ENCODE measurements at places on chromosomes 1 and 21.

DNA sequence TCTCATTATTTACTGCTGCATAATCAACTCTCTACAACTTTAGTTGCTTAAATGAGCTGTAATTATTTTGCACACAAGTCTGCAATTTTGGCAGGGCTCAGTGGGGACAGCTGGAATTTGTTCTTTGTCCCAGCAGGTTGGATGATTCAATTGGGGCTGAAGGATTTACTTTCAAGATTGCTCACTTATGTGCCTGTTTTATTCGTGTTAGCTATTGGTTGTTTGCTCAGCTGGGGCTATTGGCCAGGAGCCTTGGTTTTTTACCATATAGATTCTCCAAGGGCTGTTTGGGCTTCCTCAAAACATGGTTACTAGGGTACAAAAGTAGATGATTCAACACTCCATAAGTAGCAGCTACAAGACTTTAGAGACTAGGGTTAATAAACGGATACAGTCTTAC is 13.4 kb downstream of the OR10R2 start:
- DNase-seq = no peak

DNA sequence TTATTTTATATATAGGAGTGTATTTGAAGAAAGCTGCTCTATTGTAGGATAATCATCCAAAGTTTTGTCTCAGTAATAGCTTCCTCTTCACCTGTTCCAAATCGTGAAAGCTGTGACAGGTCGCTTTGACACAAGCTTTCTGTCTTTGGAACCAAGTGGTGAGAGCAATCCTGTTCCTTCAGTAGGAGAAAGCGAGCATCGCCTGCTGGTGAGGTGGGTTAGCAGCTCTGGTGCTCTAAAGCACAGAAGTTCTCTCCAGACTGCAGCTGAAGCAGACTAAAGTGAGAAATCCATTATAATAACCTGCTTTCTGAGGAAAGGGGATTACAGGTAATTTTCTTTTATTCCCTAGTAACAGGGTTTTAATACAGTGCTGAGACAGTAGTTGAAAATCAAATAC is 803.8 kb downstream of the ADGRL2 start:
- DNase-seq = no peak

- DNase-seq = no peak
Observed at GRCh38 chr21:37742115-37742514, 174.1 kb downstream of the KCNJ6 start.

DNA sequence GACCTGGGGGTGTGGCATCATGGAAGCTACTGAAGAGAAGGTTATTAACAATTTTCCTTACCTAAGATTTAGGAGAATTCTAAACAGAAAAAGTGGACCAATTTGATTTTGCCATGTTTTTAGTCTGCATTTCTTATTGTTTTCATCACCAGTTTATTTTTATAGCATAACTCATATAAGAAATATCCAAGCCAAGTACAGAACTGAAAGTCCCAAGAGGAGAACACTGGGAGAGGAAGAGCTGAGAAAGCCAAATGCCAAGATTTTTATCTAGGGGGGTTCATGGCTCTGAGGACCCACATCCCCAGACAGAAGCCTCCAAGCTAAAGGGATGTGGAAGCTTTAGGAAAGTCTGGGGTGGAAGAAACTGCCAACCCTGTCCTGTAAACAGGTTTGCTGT is 109.4 kb upstream of the DUSP10 start:
- DNase-seq = no peak

DNA sequence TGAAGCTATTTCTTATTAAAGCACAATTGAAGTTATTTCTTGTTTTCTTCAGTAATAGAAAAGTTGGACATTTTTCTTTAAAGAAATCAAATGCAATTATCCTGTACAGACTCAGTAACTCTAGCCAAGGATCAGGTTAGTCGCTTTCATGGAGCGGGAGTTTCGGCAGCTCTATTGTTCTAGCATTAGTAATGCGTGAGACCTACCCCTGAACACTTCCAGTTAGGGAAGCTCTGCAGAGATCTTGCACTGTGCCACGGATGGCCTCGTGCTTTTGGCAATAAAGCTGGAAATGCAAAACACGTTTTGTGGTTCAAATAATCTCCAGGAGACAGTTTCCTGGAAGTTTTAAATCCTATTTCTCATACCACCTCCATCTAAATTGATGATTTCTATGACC is 488.4 kb downstream of the SETD4 start:
- no peak for DNase-seq

GRCh38 chr1:164602480-164603093 is 43.6 kb downstream of the PBX1 start:
- peak; percentile 35 for DNase-seq

- no peak for DNase-seq
Observed at GRCh38 chr1:211326528-211327345, at the start of gene TRAF5. Gene TRAF5, plus strand, starts transcription at chr1:211326833. Its CDS starts 26,407 bp downstream, at chr1:211353240.

DNA sequence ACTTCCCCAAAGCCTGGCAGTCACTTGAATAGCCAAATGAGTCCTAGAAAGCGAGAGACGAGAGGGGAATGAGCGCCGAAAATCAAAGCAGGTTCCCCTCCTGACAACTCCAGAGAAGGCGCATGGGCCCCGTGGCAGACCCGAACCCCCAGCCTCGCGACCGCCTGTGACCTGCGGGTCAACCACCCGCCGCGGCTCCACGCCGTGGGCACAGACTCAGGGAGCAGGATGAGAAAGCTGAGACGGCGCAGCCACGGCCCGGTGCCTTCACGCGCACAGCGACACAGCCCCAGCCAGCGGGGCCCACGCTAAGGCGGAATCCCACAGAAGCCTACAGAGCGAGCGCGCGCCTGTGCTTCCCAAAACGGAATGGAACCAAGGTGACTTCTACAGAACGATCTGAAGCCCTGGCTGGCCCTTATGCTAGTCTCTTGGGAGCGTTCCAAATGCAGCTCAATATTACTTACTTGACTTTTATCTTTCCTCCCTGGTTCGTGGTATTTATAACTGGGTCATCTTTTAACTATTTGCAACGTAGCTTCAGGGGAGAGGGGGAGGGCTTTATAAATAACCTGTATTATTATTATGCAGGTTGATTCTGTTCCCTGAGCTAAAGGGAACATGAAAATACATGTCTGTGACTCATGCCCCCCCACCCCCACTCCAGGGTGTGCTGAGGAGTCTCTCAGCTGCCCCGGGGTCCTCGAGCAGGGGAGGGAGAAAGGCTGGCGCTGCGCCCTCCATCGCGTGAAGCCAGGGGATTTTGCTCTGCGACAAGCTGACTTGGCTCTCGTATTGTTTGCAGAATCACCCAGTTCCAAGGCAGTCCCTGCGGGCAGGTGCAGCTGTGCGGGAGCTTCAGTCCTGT is 1.7 kb downstream of the TSPEAR start:
- DNase-seq = no peak

GRCh38 chr21:28393279-28393678 is 599.4 kb downstream of the LTN1 start:
- DNase-seq = no peak

GRCh38 chr1:118934706-118935105 is 53.4 kb downstream of the TBX15 start:
- DNase-seq = no peak

DNA sequence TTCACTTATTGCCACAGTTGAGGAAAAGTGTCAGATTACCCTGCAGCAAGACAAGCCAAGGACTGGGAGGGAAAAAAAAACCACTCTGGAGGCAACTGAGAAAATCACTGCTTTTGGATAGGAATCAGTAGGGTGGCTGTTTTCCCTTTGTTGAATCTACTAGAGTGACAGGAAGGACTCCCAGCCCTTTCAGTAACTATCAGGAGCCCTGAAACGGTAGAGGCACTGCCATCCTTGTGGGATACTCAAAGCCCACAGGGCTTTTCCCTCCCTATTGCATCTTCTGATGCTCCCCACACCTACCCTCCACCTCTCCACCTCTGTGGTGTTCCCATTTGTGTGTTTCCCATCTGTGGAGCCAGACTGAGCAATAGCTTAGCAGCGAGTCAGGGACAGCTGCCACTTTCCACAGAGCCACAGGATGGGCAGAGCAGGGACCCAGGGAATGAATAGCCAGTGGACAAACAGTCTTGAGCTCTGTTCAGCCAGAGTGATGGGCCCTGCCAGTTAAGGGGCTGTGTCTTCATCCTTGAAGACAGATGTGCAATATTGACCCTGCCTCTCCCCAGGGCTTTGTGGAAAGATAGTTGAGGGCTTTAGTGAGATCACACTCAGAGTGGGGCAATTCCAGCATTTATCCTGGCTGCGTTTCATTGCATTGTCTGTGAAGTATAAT is 13.9 kb downstream of the UBIAD1 start:
- no peak for DNase-seq

DNA sequence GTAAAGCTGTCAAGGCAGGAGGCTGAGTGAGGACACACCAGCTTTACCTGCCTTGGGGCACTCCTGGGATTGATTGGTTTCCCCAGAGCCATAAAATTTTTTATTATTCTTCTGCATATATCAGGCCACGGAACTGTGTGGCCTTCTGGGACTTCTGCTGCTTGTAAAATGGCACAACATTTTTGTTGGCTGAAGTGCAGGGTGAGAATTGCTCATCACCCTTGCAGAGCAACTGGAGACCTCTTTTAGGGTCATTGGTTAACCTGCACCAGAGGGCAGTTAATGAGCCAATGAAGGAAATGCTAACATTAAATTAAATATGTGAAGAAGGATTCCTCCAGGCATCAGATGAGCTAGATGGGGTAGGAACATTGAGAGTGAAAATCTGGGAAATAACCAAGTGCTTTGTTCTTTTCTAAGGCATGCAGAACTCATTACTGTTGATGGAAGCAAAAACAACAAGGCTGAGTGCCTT is 87.7 kb downstream of the LTN1 start:
- DNase-seq = no peak

- DNase-seq = peak; percentile 6
Observed at GRCh38 chr1:236141447-236142252, 689 bp upstream of the GPR137B start.

- DNase-seq = no peak
Observed at GRCh38 chr1:56755911-56756310, 63.3 kb downstream of the FYB2 start.

GRCh38 chr1:159084867-159085266 is 8.3 kb upstream of the AIM2 start:
- DNase-seq = no peak

Data from hippocampal formation (tissue), 2 donors.